Activated CD8-positive, alpha-beta T cell treated with anti-CD3 and anti-CD28 coated beads, Interleukin-2, amount 10 ng/mL, durations not matched to agents 7 days and 5 days (primary cell): ENCODE measurements at places on chromosomes 1 and 21. TPM values are rescaled to one million over a fixed set of nuclear protein-coding genes. Genes with fewer than 3 reads are reported as not detected.

The PPFIA4 gene
- total RNA-seq = 31.9 TPM

The PADI1 gene
- not detected for total RNA-seq

GRCh38 chr1:39405358-39405757 lies 86.1 kb upstream of the BMP8A start:
- no peak overlapping the region for H3K27ac ChIP-seq
- H3K4me1 ChIP-seq = peaks cover 35% of the 10 kb centered on the region
- H3K36me3 ChIP-seq = peaks cover 24% of the 10 kb centered on the region

DNA sequence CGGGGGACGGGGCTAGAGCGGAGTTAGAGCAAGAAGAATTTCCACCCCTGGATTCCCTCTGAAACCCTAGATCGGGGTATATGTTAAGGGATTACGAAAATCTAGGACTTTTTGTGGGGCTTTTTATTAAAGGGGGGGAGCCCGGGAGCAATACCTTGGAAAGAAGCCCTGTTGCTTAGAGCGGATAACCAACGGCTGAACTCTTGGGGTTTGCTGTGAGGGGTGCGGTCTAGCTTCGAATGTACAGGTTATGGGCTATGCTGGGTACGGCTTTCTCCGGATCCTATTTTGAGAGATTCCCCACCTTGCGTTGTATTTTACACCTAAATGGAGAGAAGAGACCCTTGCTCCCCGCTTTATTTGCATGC lies 626 bp downstream of the DYRK3 start:
- peaks cover 17% of the 10 kb centered on the region for H3K27me3 ChIP-seq
- no peak overlapping the region for H3K27ac ChIP-seq
- peaks cover 27% of the 10 kb centered on the region for H3K4me1 ChIP-seq
- peaks cover 3% of the 10 kb centered on the region for H3K36me3 ChIP-seq
- DNase-seq = peak; percentile 30

GRCh38 chr1:14852291-14852690 lies 253.8 kb downstream of the KAZN start:
- no peak overlapping the region for H3K27ac ChIP-seq
- H3K4me3 ChIP-seq = no peak overlapping the region
- DNase-seq = no peak
- no peaks in the 10 kb centered on the region for H3K4me1 ChIP-seq
- H3K36me3 ChIP-seq = no peaks in the 10 kb centered on the region
- no peaks in the 10 kb centered on the region for H3K27me3 ChIP-seq
